Dermis blood vessel endothelial cell (primary cell): ENCODE measurements at places on chromosomes 2 and 18.

DNA sequence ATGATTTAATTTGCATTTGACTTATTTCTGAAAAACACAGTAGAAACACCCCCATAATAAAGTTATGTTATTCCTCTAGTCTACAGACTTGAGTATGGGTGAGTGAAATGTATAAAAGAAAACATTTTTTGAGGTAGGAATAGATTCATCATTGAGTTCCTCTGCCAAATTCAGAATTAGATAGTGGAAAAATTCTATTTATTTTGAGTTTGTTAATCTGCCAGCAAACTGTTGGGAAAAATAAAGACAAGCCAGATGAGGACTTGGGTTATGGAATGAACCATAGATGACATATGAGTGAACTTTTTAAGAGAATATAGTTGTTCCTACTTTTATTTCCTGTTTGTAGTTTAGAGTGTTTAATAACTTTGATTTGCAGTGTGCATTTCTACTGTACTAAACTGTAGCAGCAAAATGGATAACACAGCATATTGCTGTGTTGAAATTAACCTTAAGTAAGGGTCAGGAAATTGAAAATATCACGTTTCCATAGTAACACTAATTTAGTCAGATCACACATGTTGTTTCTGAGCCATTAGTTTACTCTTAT, 35.6 kb upstream of the PNPT1 start:
- DNase-seq: no peak

DNA sequence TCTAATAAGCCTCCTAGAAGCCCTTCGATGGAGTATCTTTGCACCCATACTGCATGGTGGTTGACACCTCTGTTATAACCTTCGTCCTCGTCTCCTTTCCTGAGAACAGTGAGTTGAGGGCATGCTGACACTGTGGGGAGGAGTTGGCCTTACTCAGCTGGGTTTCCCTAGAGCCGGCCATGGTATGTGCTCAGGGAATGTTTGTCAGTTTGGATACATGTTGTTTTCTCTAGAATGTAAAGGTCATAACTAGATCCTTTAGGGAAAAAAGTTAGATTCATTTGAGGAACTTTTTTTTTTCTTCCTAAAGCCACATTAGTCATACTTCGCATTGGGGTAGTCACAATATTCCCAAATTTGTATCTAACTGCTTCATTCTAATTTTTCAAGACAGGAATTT, 106.0 kb upstream of the FOSL2 start:
- DNase-seq: no peak

DNA sequence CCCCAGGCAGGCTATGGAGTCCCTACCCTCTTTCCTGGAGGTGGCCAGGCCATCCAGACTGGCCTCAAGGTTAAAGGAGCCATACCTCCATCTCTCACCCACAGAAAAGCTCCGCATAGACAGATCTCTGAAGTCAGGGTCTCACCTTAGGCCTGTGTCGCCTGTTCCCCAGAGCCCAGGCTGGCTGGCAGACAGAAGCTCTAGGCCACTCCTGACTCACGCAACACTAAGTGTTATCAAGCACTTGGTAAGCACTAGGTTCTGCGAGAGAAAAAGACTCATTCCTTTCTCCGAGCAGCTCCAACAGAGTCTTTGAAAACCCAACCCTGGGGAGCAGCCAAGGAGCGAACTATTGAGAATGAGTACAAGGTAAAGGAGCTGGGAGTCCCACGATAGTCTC, 6.1 kb downstream of the SMAD7 start:
- no peak for DNase-seq

DNA sequence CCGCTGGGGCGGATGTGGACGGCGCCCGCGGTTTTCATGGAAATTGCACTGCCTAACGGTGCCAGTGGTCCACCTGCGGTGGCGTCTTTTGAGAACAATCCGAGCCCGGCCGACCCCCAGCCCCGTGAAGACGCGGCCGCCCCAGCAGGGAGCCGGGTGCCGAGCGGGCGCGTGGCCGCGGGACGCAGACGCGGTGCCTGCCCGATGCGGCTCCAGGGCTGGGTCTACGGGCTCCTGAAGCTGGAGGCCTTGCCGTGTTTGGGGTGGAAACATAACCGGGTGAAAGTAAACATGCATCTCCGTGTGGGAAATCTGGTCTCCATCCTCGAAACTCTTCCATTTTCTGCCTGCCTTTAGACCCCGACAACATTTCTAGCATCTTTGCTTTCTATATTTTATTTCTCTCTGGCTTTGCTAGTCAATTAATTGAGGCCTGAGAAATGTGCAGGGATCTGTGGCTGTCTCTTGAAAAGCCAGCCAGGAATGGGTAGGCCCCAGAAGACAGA, 572 bp downstream of the INPP4A start:
- peak; percentile 47 for DNase-seq

GRCh38 chr2:137181370-137181769, 416.0 kb downstream of the THSD7B start:
- DNase-seq: no peak
